Stimulated activated CD4-positive, alpha-beta T cell treated with anti-CD3 and anti-CD28 coated beads, TNF-alpha, amount 100 ng/mL, for 48 hours (primary cell): ENCODE measurements at places on chromosomes 13 and 19.

GRCh38 chr19:51593138-51593890 lies 22.2 kb downstream of the ZNF175 start:
- no peak for DNase-seq

GRCh38 chr19:5035793-5036697 lies 67.1 kb downstream of the KDM4B start:
- no peak for DNase-seq

GRCh38 chr19:13748169-13748828 lies 16.0 kb upstream of the MRI1 start:
- no peak for DNase-seq

- DNase-seq, result no peak
These were observed 324.4 kb downstream of the SLITRK1 start for GRCh38 chr13:83557845-83558244.

DNA sequence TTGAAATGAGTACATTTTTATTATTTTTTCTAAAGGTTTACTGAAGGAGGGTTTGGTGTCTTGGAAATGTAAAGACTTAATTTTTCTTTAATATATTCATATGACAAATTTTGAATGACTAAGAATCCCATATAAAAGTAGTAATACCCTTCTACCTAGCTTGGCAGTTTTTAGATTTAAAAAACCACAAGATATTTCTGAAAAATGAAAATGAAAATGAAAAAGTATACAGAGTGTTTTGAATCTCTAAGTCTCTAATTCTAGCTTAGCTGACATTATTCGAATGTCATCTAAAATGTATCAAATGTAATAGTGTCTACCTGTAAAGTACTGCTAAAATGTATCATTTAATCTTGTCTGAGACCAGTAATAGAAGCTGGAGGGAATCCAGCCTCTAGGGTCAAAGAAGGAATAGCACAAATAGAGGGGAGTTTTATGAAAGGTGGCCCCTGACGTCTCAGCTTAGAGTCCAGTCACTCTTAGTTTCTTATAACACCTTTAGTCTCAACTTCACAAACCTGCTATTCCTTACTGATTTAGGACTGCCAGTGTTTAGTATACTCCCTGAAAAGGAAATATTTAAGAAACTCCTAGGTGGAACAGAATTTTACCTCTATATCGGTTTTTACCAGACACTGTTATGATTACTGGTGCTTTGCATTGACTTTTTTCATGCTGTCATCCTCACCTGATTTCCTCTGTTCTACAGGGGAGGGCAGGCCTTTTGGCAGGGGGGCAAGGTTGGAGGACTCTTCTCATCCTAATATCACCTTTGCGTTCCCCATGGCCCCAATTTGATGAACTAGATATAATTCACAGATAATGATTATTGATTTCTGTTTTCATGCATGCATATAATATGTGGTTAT lies 16.2 kb upstream of the MIR17HG start:
- no peak for DNase-seq

DNA sequence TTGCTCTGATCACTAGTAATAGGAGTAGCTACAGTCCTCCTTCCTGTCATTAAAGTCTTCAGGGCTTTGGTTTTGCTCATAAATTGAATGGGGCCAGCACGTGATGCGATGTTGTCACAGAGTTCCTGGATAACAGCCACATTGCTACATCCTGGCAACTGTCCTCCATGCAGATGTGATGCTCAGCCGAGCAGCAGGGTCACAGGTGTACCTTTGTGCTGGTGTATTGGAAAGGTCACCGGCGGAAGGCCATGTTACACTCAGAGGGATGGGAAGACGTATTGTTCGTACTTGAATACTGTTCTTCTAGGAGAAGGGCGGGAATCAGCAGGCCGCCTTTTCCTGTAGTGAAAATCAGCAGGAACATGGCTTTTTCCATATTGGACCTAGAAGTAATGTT lies 713.8 kb upstream of the GPC6 start:
- DNase-seq, result no peak

DNA sequence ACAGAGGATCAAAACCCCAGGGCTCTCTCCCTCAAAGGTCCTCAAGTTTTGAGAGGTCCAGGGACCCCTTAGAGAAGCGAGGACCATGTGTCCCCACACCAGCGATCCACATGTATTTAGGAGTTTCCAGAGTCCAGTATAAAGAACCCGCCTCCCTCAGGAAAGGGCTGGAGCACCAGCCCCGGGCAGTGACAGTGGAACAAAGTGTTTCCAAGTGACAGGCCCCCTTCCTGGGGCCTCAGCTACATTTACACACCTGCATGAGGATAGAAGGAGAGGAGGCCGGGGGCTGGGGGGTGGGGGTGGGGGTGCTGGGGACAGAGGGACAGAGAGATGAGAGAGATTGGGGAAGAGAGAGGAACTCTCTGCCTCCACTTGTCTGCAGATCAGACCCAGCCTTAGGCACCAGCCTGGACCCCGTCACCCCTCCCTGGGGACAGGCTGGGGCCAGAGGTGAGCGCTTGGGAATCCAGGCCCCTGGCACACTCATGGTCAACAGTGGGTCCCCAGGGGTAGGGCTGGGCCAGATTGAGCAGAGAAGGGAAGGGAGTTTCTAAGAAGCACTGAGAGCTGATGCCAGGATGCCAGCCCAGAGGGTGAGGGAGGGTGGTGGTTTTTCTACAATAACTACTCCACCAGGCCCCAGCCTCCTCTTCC lies 802 bp downstream of the BCAM start:
- DNase-seq, result no peak

DNA sequence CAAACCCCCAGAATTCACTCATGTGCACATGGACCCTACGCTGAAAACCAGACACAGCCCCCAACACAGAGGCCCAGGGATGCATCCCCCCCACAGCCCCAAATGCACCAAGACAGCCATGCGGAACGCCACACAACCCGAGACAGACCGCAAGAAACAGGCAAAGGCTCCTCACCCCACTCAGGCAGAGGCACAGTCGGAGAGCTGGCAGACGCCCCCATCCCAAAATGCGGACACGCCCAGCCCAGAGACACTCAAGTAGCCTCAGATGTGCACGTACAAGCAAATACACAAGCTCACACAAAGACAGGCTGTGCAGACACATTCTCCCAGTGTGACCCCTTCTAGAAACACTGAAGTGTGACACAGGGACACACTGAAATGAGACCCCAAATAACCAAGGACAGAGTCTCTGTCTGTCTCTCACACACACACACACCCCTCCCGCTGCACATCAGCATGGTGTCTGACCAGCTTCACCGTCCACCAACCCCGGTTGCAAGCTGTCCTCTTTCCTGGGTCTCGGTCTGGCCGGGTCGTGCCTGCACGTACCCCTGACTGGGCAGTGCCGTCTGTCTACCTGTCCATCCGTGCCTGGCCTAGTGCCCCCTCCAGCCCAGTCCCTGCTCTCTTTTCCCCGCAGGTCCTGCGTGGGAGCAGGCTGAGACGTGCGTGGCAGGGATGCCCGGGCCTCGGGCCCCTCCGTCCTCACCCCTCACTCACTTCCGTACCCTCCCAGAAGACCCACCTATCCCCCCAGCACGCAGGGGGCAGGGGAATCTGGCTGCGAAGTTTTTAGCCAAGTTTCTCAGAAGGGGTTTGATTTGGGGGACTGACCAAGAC lies 16.1 kb downstream of the ERFL start:
- no peak for DNase-seq

DNA sequence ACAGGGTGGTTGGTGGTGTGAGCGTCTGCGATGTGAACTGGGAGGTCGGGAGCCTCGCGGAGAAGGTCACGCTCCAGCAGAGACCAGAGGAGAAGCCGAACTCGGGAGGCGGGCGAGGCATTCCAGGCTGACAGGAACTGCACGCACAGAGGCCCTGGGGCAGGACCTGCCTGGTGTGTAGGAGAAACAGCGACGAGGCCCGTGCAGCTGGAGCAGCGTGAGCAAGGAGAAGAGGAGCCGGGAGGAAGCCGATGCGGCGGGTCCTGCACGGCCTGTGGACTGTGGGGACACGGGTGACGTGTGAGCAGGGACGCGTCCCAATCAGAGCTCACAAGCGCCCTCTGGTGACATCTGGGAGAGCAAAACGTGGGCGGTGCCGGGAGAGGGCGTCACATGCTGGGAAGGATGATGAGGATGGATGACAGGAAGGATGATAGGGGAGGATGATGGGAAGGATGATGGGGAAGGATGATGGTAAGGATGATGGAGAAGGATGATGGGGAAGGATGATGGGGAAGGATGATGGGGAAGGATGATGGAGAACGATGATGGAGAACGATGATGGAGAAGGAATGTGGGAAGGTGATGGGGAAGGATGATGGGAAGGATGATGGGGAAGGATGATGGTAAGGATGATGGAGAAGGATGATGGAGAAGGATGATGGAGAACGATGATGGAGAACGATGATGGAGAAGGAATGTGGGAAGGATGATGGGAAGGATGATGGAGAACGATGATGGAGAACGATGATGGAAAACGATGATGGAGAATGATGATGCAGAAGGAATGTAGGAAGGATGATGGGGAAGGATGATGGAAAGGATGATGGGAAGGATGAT lies 16.1 kb upstream of the MADCAM1 start:
- DNase-seq, result no peak

GRCh38 chr13:32587811-32588170 lies 1.5 kb downstream of the PDS5B start:
- DNase-seq, result no peak

GRCh38 chr13:48621056-48621455 lies 32.7 kb upstream of the CYSLTR2 start:
- DNase-seq, result no peak

DNA sequence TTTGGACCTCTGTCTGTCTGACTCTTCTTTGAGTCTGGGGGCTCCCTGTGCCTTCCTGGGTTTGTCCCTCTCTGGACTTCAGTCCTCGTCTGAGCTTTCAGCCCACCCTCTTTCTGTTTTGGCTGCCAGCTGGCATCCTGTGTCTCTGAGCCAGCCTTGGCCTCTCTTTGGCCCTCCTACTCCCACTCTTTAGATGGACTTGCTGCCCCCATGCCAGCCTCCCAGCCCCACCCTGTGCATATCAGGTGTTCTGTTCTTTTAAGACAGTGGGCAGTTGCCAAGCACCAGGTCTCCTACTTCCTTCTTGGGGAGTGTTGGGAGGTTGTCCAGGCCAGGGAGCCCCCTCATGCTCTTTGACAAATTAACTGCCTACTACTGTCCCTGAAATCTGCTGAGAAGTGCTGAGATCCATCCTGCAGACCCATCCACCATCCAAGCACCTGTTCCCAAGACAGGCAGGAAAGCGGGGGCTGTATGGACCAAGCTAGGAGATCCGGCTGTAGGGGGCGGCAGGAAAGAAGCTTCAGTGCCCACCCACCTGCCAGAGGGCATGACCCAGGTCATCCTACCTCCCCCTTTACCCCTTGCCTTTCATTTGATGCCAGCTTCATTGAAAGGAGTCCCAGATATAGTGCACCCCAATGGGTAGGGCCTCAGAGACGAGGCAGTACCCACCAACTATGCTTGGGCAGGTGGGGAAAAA lies 9.6 kb downstream of the CIC start:
- DNase-seq, result no peak

DNA sequence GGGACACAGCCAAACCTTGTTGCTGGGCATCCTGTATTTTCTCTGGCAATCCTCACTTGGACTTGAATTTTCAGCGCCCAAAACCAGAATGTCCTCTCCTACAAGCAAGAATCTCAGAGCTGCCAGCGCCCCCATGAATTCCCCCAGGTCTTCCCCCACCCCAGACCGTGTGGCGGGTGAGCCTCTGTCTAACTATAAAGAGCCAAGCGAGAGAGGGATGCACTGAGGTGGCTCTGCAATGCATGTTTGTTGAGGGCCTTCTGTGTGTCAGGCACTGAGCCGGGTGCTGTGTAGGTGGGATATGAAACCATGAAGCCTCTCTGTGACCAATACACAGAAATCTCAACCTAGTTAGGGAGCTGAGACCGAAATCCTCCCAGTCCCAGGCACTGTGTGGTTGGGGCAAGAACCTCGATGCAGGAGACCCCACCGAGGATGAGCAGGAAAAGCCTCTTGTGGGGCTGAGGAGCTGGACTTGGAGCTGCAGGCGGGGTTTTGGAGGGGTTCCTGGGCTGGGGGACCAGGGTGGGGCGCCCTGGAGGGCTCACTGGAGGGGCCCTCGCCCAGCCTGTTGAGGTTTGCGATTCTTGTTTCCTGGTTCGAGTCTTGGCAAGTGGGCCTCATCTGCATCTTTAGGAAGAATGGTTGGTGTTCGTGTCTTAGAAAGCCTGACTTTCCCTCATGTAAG lies 12.4 kb upstream of the PROZ start:
- no peak for DNase-seq
